Stimulated activated CD8-positive, alpha-beta memory T cell treated with anti-CD3 and anti-CD28 coated beads, Interleukin-15, amount 100 ng/mL, for 1 hour (primary cell): ENCODE measurements at places on chromosomes 2 and 18.

GRCh38 chr2:143558665-143559064 is 429.4 kb downstream of the ARHGAP15 start:
- DNase-seq = no peak

- DNase-seq = no peak
Observed at GRCh38 chr2:45121236-45121927, 112.1 kb upstream of the SIX2 start.

GRCh38 chr2:240794178-240794721 is 25.8 kb downstream of the KIF1A start:
- no peak for DNase-seq

DNA sequence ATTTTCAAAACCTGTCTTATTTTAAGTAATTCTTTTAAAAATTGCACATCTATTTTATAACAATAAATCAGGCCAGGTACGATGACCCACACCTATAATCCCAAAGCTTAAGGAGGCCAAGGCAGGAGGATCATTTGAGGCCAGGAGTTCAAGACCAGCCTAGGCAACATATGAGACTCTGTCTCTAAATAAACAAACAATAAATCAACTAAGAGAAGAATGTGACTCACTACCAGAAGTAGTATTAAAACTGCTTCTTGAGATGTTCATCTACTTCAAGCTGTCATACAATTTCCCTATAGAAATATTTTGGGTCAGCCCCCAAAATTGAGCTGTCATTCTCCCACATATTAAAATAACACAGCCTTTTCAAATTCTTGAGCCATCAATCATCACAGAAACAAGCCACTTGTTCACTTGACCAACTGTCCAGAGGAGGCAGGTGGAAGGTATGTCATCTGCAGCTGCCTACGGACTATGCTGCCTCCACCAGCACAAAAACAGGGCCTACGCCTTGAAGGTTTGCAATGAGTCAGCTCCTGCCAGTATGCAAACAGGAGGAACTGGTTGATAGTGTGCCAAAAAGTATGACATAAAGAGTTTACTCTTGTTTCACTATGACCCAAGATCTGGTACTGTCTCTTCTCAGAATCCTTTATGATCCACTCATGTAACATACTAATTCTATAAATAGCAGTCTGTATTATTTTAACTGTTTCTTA is 33.6 kb downstream of the KIDINS220 start:
- DNase-seq = no peak

DNA sequence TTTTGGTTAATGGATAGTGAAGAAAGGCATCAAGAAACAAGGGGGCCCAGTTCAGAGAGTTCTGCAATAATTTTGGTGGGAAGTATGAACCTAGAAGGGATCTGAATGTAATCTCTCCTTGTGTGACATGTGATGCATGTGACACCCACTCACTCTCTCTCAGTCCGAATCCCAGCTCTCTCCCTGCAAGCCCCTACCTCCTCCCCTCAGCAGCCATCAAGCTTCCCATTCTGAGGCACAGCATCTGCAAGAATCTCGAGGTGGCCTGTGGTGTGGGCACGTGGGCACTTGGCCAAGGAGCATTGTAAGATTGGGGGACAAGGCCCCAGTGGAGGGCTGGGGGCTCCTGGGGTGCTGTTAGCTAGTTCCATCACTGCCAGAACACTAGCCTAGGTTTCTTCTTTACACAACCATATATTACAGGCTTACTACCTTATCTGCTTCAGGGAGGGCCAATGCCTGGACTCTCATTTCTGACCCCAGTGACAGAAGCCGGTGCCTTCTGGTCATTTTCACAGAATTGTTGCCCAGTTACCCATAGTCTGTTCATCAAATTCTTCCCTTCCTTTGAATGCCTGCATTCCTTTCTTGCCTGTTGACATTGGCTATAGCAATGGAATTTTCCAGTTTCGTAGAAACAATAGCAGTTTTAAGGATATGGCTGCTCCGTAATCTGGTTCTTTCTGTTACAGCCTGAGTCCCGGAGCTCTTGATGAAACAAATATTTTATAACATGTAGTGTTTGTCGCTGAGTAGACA is 13.3 kb upstream of the LCLAT1 start:
- DNase-seq = no peak
